ENCODE measurements at places on chromosomes 3 and 15. TPM values are rescaled to one million over a fixed set of nuclear protein-coding genes. Genes with fewer than 3 reads are reported as not detected.

DNA sequence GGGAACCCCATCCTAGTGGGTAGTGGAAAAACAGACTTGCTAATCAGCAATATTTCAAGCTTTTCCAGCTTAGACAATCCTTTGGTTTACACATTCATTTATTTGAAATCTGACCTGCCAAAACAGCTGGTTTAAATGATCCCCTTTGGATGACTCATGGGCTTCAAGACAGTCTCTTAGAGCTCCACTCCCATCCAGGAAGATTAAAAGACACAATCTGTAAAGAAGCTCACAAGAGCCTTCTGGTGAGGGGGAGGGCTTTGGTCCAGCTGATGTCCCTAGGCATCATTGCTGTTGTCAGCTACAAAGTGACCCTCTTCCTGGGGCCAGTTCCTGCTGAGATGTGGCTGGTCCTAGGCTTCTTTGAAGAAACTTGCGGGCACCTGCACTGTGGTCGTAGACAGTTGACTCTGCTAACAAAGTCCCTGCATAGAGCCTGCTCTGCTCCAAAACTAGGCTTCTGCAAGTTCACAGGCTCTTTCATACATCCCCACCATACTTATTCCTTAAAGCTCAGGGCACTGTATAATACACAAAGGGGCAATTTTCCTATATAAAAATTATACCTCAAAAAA is 73.7 kb downstream of the IGSF11 start:
- H3K4me1 ChIP-seq = no peaks in the 10 kb centered on the region
- no peaks in the 10 kb centered on the region for H3K27me3 ChIP-seq
- no peaks in the 10 kb centered on the region for H3K36me3 ChIP-seq
- no peak for DNase-seq
- H3K4me3 ChIP-seq = no peak overlapping the region

DNA sequence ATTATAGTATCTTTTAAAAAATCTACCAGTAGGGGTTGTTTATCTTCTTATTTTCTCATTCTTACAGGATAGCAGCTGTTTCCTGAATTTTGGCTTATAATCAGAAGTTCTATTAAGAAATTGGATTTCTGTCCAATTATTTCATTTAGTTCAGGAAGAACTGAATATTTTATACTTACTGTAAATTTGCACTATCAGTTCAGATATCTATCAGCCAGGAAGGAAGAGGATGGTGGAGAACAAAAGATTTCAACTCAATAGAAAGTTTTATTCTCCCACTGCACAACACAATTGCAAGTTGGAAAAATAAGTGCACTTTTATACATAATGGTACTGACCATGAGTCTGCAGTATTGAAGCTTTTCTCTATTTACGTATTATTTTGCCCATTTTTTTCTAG is 400.9 kb downstream of the PLOD2 start:
- H3K27me3 ChIP-seq = no peaks in the 10 kb centered on the region
- no peaks in the 10 kb centered on the region for H3K4me1 ChIP-seq
- no peaks in the 10 kb centered on the region for H3K36me3 ChIP-seq

GRCh38 chr3:134153761-134154160 is 96.9 kb downstream of the RYK start:
- no peak overlapping the region for H3K27ac ChIP-seq
- no peak overlapping the region for H3K4me3 ChIP-seq
- H3K4me1 ChIP-seq = no peaks in the 10 kb centered on the region
- H3K36me3 ChIP-seq = peaks cover 73% of the 10 kb centered on the region
- no peak for DNase-seq

- no peaks in the 10 kb centered on the region for H3K4me1 ChIP-seq
- H3K27ac ChIP-seq = no peak overlapping the region
- no peaks in the 10 kb centered on the region for H3K36me3 ChIP-seq
- H3K27me3 ChIP-seq = no peaks in the 10 kb centered on the region
- DNase-seq = no peak
Observed at GRCh38 chr3:26437678-26438077, 184.9 kb upstream of the LRRC3B start.

DNA sequence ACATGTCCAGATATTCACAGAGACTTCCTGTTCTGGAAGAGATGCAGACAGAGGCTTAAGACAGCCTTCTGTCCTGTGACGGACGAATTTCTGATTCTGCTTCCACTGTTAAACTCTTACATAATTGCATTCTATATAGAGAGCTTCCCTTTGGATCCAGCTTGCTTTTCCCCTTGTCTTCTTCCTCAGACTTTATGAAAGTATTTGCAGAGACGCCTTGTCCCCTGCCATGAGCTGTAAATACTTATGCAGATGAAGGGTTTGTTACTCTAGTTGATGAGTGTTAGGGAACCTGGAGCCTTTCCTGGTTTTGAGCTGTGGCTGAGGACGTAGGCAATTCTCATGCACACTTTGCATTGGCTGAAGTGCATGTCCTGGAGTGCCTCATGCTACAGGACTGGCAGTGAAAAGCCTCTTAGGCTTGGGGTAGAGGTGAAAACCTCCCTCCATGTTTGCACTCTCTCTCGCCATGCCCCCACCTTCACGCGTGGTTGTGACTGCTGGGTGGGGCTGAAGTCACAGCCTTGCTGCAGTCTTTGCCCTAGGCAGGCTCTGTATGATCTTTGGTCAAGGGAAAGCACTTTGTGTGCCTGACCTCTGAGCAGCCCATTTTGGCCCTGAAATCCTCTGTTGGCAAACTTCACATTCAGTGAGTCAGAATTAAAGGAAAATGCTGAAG is 286.6 kb downstream of the PTPRG start:
- peaks cover 8% of the 10 kb centered on the region for H3K4me1 ChIP-seq
- H3K4me3 ChIP-seq = no peak overlapping the region
- H3K36me3 ChIP-seq = no peaks in the 10 kb centered on the region
- H3K27me3 ChIP-seq = no peaks in the 10 kb centered on the region

DNA sequence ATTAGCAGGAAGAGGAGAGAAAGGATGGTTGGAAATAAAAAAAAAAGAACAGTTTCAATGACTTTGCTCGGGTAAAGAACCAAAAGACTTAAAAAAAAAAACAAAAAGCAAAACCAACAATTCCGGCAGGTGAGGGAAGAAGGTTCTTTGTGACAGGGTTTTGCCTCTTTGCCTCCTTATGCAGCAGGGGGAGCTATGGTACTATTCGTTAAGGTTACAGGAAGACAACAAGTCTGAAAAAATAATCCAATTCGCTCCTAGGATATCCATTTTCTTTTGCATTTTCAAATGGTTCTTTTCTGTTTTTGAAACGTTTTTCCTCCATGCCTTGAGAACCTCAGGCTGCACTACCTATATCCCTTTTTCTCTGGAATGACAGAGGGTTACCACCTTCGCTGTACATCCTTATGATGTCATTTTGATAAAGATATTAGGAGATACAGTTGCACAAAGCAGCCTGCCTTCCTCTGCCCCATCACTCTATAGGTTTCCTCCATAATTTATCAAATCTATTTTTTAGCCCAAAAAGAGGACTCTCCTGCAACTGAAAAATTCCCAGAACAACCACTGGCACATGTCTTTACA is 55.0 kb downstream of the CFAP20DC start:
- no peaks in the 10 kb centered on the region for H3K27me3 ChIP-seq
- H3K36me3 ChIP-seq = no peaks in the 10 kb centered on the region
- H3K27ac ChIP-seq = no peak overlapping the region
- H3K4me3 ChIP-seq = no peak overlapping the region
- no peak for DNase-seq
- H3K4me1 ChIP-seq = no peaks in the 10 kb centered on the region

- peaks cover 13% of the 10 kb centered on the region for H3K4me1 ChIP-seq
- H3K27ac ChIP-seq = peak overlapping the region; percentile 59
- no peak overlapping the region for H3K4me3 ChIP-seq
- no peak for DNase-seq
- no peaks in the 10 kb centered on the region for H3K36me3 ChIP-seq
Observed at GRCh38 chr3:18237251-18238005, 187.7 kb downstream of the SATB1 start.

DNA sequence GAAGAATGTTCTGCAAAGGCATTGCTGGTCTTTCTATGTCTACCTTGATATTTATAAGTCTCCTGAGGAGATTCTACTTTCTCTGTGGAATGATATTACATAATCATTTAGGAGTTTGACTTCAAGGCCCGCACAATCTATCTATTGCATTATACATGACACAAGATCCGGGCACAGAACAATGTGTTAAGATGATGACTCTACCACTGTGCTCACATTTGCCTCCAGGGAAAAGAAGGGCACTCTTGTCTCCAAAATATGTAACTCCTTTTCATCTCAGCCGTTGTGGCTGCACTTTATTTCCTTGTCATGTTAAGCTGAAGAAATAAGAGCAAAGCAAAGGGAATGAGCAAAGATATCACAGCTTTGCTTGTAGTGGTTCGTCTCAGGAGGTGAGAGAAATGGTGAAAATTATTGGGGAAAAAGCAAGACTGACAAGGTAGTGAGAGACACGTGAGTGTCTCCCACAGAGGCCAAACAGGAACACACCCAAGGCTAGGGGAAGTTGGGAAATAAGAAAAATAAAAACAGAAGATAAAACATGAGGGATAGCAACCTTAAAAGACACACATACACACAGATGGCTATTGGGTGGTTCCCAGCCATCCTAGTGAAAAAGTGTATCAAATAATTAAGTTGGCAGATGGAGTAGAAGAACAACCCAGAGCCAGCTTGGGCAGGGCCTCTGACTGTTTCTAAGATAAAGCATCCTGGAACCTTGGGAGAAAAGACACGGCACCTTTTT is 184.3 kb downstream of the P3H2 start:
- H3K36me3 ChIP-seq = no peaks in the 10 kb centered on the region
- H3K27ac ChIP-seq = peak overlapping the region; percentile 81
- peaks cover 9% of the 10 kb centered on the region for H3K4me1 ChIP-seq

DNA sequence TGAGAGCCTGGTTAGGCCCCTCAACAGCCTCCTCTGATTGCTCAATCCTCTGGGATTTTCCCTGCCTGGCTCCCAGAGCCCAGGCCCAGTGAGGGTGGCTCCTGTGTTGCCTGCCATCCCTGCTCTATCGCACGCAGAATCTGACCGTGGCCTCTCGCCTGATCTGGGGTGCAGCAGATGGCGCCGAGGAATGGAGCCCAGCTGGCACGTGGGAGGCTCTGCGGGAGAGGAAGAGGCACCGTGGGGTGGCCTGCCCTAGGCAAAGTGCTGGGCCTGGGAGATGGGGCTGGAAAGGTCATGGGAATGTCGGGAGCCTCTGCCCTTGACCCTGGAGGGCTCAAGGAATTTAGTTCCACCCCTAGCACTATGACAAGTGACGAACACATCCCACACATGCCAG is 10.3 kb downstream of the SV2B start:
- H3K4me3 ChIP-seq = no peak overlapping the region
- no peaks in the 10 kb centered on the region for H3K27me3 ChIP-seq
- DNase-seq = no peak
- no peaks in the 10 kb centered on the region for H3K4me1 ChIP-seq

DNA sequence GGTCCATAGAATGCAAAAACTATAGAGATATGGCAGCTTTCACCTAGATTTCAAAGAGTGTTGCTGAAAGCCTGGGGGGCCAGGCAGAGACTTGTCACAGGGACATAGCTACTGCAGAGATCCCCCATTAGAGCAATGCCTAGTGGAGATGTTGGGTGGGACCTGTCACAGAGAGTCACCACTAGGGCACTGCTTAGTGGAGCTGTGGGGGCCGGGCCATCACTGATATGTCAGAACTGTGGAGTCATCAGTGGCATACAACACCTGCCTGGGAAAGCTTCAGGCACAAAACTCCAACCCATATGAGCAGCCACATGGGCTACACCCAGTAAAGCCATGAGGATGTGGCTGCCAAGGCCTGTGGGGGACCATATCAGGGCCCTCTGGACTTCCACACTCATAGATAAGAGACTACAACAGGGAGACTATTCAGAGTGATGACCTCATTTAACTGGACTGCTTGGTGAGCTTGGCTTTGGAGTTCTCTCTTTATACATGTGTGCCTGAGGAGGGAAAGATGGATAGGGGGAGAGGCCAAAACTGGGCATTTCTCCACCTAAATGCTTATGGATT is 176.3 kb downstream of the ZNF621 start:
- H3K36me3 ChIP-seq = no peaks in the 10 kb centered on the region
- H3K4me3 ChIP-seq = no peak overlapping the region
- DNase-seq = no peak
- no peaks in the 10 kb centered on the region for H3K27me3 ChIP-seq
- no peaks in the 10 kb centered on the region for H3K4me1 ChIP-seq

- DNase-seq = no peak
- no peaks in the 10 kb centered on the region for H3K27me3 ChIP-seq
- H3K27ac ChIP-seq = no peak overlapping the region
- H3K4me1 ChIP-seq = no peaks in the 10 kb centered on the region
- H3K36me3 ChIP-seq = no peaks in the 10 kb centered on the region
Observed at GRCh38 chr3:12465151-12465835, 19.0 kb upstream of the TSEN2 start.

- no peak overlapping the region for H3K27ac ChIP-seq
- no peak for DNase-seq
- no peak overlapping the region for H3K4me3 ChIP-seq
- no peaks in the 10 kb centered on the region for H3K27me3 ChIP-seq
Observed at GRCh38 chr3:62161371-62161770, 212.0 kb downstream of the FEZF2 start.

- no peak overlapping the region for H3K4me3 ChIP-seq
- peaks cover 15% of the 10 kb centered on the region for H3K4me1 ChIP-seq
- no peak overlapping the region for H3K27ac ChIP-seq
- no peak for DNase-seq
Observed at GRCh38 chr3:4355401-4356219, 52.4 kb downstream of the SETMAR start.

GRCh38 chr15:76986743-76987142 is 8.2 kb upstream of the PSTPIP1 start:
- H3K27ac ChIP-seq = no peak overlapping the region
- peaks cover 18% of the 10 kb centered on the region for H3K4me1 ChIP-seq
- no peaks in the 10 kb centered on the region for H3K27me3 ChIP-seq
- no peaks in the 10 kb centered on the region for H3K36me3 ChIP-seq
- DNase-seq = no peak

GRCh38 chr15:91224755-91225380 is 124.8 kb downstream of the SV2B start:
- H3K27me3 ChIP-seq = no peaks in the 10 kb centered on the region
- H3K27ac ChIP-seq = no peak overlapping the region
- no peaks in the 10 kb centered on the region for H3K36me3 ChIP-seq
- no peak overlapping the region for H3K4me3 ChIP-seq
- no peak for DNase-seq

The CRABP1 gene
- total RNA-seq = not detected

The ZPLD1 gene
- not detected for total RNA-seq

The LSG1 gene
- 27.0 TPM for total RNA-seq

The ARRDC4 gene
- 14.0 TPM for total RNA-seq

The CLRN1 gene
- total RNA-seq = not detected

The TMEM207 gene
- not detected for total RNA-seq

The CCDC39 gene
- total RNA-seq = not detected
